ENCODE measurements at places on chromosomes 4 and X. TPM values are rescaled to one million over a fixed set of nuclear protein-coding genes. Genes with fewer than 3 reads are reported as not detected.

DNA sequence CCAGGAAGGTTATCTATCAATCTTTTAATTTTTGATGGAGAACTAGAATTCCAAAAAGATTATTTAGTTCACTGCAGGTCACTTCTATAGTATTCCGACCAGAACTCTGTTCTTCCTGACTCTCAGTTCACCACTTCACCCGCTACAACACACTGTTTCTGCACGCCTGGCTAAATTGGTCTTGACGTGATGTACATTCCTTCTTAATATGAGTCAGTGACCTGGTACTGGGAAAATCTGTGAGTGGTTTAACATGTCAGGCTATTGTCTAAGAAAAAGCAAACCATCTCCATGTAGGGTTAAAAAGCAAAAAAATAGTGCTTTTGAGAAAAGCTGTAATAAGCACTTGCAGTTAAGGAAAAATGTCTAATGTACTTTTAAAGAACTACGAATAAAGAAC, 120.4 kb downstream of the NDST3 start:
- H3K4me1 ChIP-seq = no peaks in the 10 kb centered on the region
- no peaks in the 10 kb centered on the region for H3K36me3 ChIP-seq
- H3K4me3 ChIP-seq = no peak overlapping the region
- H3K27me3 ChIP-seq = no peaks in the 10 kb centered on the region
- H3K27ac ChIP-seq = no peak overlapping the region

- H3K36me3 ChIP-seq = peaks cover 37% of the 10 kb centered on the region
- H3K27ac ChIP-seq = no peak overlapping the region
- DNase-seq = no peak
Measured at GRCh38 chrX:74262452-74263209, 41.3 kb upstream of the ZCCHC13 start.

GRCh38 chr4:129929052-129929451, 833.1 kb downstream of the C4orf33 start:
- no peak overlapping the region for H3K27ac ChIP-seq
- no peak for DNase-seq
- no peaks in the 10 kb centered on the region for H3K27me3 ChIP-seq
- H3K4me1 ChIP-seq = no peaks in the 10 kb centered on the region
- no peak overlapping the region for H3K4me3 ChIP-seq

GRCh38 chr4:88939697-88940096, 117.3 kb downstream of the FAM13A start:
- H3K36me3 ChIP-seq = no peaks in the 10 kb centered on the region
- no peak for DNase-seq
- H3K27ac ChIP-seq = no peak overlapping the region
- H3K27me3 ChIP-seq = no peaks in the 10 kb centered on the region

- DNase-seq = no peak
- H3K4me1 ChIP-seq = peaks cover 20% of the 10 kb centered on the region
- no peak overlapping the region for H3K27ac ChIP-seq
- no peak overlapping the region for H3K4me3 ChIP-seq
Measured at GRCh38 chr4:143355540-143356217, 19.0 kb downstream of the GAB1 start.

DNA sequence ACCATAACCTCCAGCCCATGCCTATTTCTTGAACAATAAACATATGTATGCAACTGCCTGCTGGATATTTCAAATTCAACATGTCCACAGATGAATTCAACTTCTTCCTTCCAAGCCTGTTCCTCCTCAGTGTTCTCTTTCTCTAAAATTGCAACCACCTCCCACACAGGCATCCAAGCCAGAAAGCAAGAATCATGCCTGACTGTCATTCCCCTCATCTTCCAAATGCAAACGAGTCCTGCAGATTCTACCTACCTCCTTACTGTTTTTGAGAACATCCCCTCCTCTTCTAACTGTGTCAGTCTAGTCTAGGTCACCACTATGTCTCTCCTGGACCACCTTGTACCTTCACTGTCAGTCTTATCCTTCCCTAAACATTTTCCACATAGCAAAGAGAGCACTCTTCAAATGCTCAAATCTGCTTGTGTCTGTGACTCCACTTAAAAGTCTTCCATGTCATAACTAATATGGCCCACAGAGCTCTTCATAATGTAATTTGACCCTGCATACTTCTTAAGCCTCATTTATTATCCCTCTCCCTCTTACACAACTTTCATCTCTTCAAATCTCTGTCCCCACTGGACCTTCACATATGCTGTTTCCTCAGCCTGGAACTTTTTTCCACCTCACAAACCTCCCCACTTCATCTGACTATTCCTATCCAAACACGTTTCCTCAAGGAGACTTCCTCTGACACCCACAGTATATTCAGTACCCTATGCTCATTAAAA, 25.7 kb downstream of the MAPK10 start:
- H3K4me3 ChIP-seq = no peak overlapping the region
- H3K4me1 ChIP-seq = no peaks in the 10 kb centered on the region
- H3K36me3 ChIP-seq = no peaks in the 10 kb centered on the region
- no peak overlapping the region for H3K27ac ChIP-seq
- no peak for DNase-seq
- peaks cover 2% of the 10 kb centered on the region for H3K27me3 ChIP-seq

The PABPC4L gene
- not detected for total RNA-seq
